ENCODE measurements at places on chromosomes 7 and 10.

- no peak overlapping the region for H3K27ac ChIP-seq
- no peak overlapping the region for H3K4me3 ChIP-seq
- H3K4me1 ChIP-seq: peaks cover 8% of the 10 kb centered on the region
- no peaks in the 10 kb centered on the region for H3K36me3 ChIP-seq
- H3K27me3 ChIP-seq: peaks cover 6% of the 10 kb centered on the region
Measured at GRCh38 chr10:47020471-47020870, 109.2 kb downstream of the PTPN20 start.

- H3K27me3 ChIP-seq: peaks cover 2% of the 10 kb centered on the region
- H3K4me1 ChIP-seq: no peaks in the 10 kb centered on the region
- no peak for DNase-seq
- no peak overlapping the region for H3K4me3 ChIP-seq
- H3K27ac ChIP-seq: no peak overlapping the region
- H3K36me3 ChIP-seq: no peaks in the 10 kb centered on the region
Measured at GRCh38 chr10:24437302-24437701, 228.4 kb downstream of the KIAA1217 start.

GRCh38 chr10:63236113-63236935 is 103.2 kb downstream of the NRBF2 start:
- no peaks in the 10 kb centered on the region for H3K27me3 ChIP-seq
- H3K4me3 ChIP-seq: no peak overlapping the region
- H3K27ac ChIP-seq: no peak overlapping the region

GRCh38 chr7:23205909-23206767 is 24.3 kb downstream of the NUP42 start:
- H3K27ac ChIP-seq: no peak overlapping the region
- H3K4me1 ChIP-seq: peaks cover 3% of the 10 kb centered on the region
- no peak overlapping the region for H3K4me3 ChIP-seq
- H3K27me3 ChIP-seq: peaks cover 5% of the 10 kb centered on the region
- H3K36me3 ChIP-seq: peaks cover 9% of the 10 kb centered on the region
- no peak for DNase-seq

DNA sequence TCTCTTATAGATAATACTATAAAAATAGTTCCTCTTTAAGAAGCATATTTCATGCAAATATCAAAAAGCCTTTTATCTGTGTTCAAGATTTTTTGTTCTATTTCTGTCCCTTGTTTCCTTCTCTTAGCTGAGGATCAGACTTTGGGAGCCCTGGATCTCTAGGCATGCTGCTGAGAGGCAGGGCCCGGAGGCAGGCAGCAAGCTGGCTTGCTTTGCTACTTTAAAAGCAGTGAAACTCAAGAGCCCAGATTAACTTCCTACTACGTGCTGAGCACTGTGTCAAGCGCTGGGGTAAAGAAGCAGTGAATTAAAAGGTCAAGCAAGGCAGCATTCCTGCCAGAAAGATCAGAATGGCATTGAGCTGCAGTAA is 31.0 kb upstream of the ARID5B start:
- no peak for DNase-seq
- peaks cover 3% of the 10 kb centered on the region for H3K4me1 ChIP-seq
- no peaks in the 10 kb centered on the region for H3K27me3 ChIP-seq
- H3K36me3 ChIP-seq: no peaks in the 10 kb centered on the region
- no peak overlapping the region for H3K27ac ChIP-seq
- no peak overlapping the region for H3K4me3 ChIP-seq

- no peak for DNase-seq
- H3K4me1 ChIP-seq: no peaks in the 10 kb centered on the region
- no peaks in the 10 kb centered on the region for H3K36me3 ChIP-seq
- H3K27ac ChIP-seq: no peak overlapping the region
Measured at GRCh38 chr7:81420526-81421226, 349.2 kb downstream of the HGF start.

GRCh38 chr10:131947631-131948347 is 33.9 kb downstream of the BNIP3 start:
- no peak overlapping the region for H3K27ac ChIP-seq
- DNase-seq: no peak
- no peaks in the 10 kb centered on the region for H3K27me3 ChIP-seq
- no peaks in the 10 kb centered on the region for H3K4me1 ChIP-seq

- no peak overlapping the region for H3K27ac ChIP-seq
- no peaks in the 10 kb centered on the region for H3K4me1 ChIP-seq
- no peak for DNase-seq
- peaks cover 9% of the 10 kb centered on the region for H3K27me3 ChIP-seq
Measured at GRCh38 chr10:63901228-63901627, 380.0 kb downstream of the REEP3 start.

GRCh38 chr7:158985583-158985982 is 129.2 kb downstream of the DYNC2I1 start:
- no peak overlapping the region for H3K27ac ChIP-seq
- H3K4me3 ChIP-seq: no peak overlapping the region
- H3K4me1 ChIP-seq: no peaks in the 10 kb centered on the region
- DNase-seq: no peak
- peaks cover 2% of the 10 kb centered on the region for H3K27me3 ChIP-seq

- H3K4me3 ChIP-seq: no peak overlapping the region
- no peaks in the 10 kb centered on the region for H3K36me3 ChIP-seq
- H3K27ac ChIP-seq: no peak overlapping the region
- H3K4me1 ChIP-seq: peaks cover 25% of the 10 kb centered on the region
Measured at GRCh38 chr10:112229096-112229495, 45.5 kb upstream of the GPAM start.

DNA sequence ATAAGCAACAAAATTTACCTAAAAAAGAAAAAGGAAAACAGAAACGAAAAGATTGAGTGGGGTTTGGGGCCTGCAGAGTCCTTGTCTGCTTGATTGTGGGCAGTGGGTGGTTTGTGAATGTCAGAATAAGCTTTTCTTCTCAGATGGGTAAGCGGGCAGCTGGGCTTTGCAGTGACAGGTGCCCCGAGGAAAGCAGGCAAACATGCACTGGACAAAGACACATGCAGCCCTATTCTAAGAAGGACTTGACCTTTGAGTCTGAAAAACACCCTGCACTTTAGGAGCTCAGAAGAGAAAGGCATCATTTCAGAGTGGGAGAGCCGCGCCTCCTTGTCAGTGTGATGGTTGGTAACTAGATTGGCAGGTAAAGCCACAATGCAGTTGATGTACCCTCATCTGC is 562.7 kb downstream of the PTPRN2 start:
- no peaks in the 10 kb centered on the region for H3K4me1 ChIP-seq
- H3K4me3 ChIP-seq: no peak overlapping the region
- H3K36me3 ChIP-seq: no peaks in the 10 kb centered on the region
- peaks cover 2% of the 10 kb centered on the region for H3K27me3 ChIP-seq
- H3K27ac ChIP-seq: no peak overlapping the region
- no peak for DNase-seq

DNA sequence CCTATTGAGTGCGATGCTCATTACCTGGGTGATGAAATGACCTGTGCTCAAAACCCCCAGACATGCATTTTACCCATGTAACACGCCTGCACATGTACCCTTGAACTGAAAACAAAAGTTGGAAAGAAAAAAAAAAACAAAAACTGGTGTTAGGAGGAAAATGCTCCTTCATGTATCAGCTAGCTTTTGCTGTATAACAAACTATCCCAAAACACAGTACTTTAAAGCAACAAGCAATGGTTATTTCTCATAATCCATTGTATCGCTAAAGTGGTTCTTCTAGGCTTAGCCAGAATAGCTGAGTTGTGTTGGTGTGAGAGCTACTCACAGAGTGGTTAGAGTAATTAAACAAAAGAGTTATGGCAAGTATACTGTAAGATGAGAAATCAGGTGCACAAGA is 12.2 kb upstream of the GALNT11 start:
- H3K4me3 ChIP-seq: no peak overlapping the region
- no peak for DNase-seq
- no peak overlapping the region for H3K27ac ChIP-seq
- H3K27me3 ChIP-seq: peaks cover 3% of the 10 kb centered on the region

DNA sequence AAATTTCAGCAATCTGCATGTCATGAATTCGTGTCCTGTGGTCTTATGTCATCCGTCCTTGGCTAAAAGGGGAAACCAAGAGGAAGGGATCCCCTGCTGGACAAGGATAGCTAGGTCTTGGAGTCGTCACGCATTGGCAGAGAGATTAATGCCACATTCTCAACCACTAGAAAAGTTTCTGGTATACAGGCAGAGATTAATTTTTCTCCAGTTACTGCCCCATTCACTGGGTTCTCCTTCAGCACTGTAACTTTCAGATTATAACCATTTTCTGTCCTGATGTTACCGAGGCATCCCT is 1060.6 kb upstream of the AUTS2 start:
- DNase-seq: no peak
- no peak overlapping the region for H3K4me3 ChIP-seq

- no peak for DNase-seq
- peaks cover 15% of the 10 kb centered on the region for H3K4me1 ChIP-seq
- H3K4me3 ChIP-seq: no peak overlapping the region
Measured at GRCh38 chr10:1942478-1942877, 205.2 kb upstream of the ADARB2 start.

DNA sequence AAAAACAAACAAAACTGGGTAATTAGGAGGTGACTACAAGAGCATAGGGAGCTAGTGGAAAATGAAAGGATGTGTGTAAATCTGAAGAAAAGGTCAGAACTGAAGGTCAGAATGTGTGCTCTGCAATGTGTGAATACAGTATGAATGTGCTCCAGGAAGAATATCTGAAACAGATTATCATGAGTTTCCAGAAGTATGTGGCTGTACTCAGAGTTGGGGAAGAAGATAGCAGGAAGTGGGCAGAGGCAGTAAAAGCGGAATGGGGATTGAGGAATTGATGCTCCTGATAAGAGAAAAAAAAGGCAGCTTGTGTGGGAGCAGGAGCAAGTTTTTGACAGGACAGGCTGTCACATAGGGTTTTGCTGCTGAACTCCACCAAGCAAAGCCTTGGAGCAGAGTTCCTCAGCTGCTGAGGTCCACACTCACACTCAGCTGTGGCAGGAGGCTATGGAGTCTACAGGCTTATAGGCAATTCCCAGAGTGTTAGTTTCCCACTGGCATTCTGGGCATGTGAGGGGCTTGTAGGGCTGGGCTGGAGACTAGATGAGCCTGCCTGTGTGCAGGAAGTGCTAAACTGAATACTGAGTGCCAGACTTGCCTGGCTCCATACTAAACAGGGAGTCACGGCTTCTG is 22.9 kb downstream of the H2AZ2 start:
- H3K27me3 ChIP-seq: no peaks in the 10 kb centered on the region
- H3K4me3 ChIP-seq: no peak overlapping the region
- peaks cover 13% of the 10 kb centered on the region for H3K36me3 ChIP-seq
- DNase-seq: no peak
- peak overlapping the region; percentile 32 for H3K27ac ChIP-seq

GRCh38 chr10:100934084-100934659 is 21.4 kb downstream of the SLF2 start:
- H3K27ac ChIP-seq: no peak overlapping the region
- peaks cover 16% of the 10 kb centered on the region for H3K36me3 ChIP-seq
- DNase-seq: no peak
- H3K4me3 ChIP-seq: no peak overlapping the region
- no peaks in the 10 kb centered on the region for H3K27me3 ChIP-seq
- H3K4me1 ChIP-seq: no peaks in the 10 kb centered on the region

DNA sequence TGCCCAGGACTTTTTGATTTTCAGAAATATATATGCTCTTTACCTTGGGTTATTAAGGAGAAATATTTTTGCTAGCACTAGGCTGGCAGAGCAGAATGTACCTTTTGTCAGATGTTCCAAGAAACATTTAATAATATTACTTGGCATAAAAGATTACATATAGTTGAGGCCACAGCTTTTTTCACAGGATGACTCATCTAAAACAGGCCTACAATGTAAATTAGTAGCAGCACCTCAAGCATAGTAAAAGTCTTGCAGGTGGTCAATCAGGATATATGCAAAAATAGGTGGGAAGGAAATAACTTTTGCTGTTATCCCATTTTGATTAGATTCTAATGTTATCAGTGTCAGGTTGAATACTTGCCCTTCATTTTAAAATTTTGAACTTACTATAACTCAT is 14.9 kb upstream of the ITGB1 start:
- H3K27me3 ChIP-seq: no peaks in the 10 kb centered on the region
- H3K4me1 ChIP-seq: peaks cover 29% of the 10 kb centered on the region
- H3K27ac ChIP-seq: peak overlapping the region; percentile 95
- DNase-seq: no peak
- no peaks in the 10 kb centered on the region for H3K36me3 ChIP-seq

- no peak overlapping the region for H3K4me3 ChIP-seq
- no peak for DNase-seq
- no peak overlapping the region for H3K27ac ChIP-seq
- H3K4me1 ChIP-seq: peaks cover 6% of the 10 kb centered on the region
Measured at GRCh38 chr7:36928718-36929117, 204.4 kb upstream of the AOAH start.

DNA sequence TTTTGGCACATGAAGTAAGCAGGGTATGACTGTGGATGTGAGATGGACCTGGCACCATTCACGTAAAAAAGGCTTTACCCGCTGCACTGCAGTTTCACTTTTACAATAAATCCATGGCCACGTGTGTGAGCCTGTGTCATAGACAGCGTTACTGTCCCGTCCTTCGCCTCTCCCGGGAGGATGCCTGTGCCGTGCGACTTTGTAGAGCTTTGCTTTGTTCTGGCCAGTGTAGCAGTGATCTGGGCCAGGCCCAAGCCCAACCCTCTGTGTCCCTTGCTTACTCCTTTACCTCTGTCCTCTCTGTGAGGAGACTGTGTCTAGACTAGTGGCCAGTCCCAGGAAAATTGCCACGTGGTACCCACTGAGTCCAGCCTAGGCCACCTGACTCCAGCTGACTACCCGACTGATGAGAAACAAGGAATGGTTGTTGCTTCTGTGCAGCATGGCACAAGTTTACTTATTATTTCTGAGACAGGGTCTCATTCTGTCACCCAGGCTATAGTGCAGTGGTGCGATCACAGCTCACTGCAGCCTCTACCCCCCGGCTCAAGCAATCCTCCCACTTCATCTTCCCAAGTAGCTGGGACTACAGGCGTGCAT is 48.1 kb downstream of the JAKMIP3 start:
- no peak for DNase-seq
- no peak overlapping the region for H3K4me3 ChIP-seq
- peaks cover 2% of the 10 kb centered on the region for H3K27me3 ChIP-seq
- H3K36me3 ChIP-seq: no peaks in the 10 kb centered on the region
- no peak overlapping the region for H3K27ac ChIP-seq

DNA sequence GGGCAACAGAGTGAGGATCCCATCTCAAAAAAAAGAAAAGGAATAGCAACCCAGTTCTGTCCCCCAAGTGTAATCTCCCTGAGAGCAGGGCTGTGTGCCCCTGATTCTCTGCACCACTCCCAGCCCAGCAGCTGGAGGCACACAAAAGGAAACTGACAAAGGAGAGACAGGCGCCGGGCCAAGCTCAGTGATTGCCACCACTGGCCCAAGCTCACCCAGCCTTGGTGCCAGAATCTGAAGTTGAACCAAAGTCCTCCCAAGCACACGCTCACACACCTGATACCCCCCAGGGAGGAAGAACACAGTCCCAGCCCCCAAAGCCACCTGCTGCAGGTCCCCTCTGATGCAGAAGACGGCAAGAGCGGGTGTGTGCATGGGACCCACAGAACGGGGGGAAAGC is 50.3 kb downstream of the TNRC18 start:
- no peak overlapping the region for H3K4me3 ChIP-seq
- peaks cover 3% of the 10 kb centered on the region for H3K4me1 ChIP-seq
- no peaks in the 10 kb centered on the region for H3K27me3 ChIP-seq
- H3K27ac ChIP-seq: no peak overlapping the region
- peaks cover 20% of the 10 kb centered on the region for H3K36me3 ChIP-seq

- no peak overlapping the region for H3K27ac ChIP-seq
- H3K36me3 ChIP-seq: no peaks in the 10 kb centered on the region
- DNase-seq: no peak
- H3K4me3 ChIP-seq: no peak overlapping the region
- peaks cover 2% of the 10 kb centered on the region for H3K4me1 ChIP-seq
- peaks cover 10% of the 10 kb centered on the region for H3K27me3 ChIP-seq
Measured at GRCh38 chr7:22346383-22347107, 10.4 kb downstream of the RAPGEF5 start.

- no peak overlapping the region for H3K4me3 ChIP-seq
- H3K4me1 ChIP-seq: peaks cover 4% of the 10 kb centered on the region
- H3K27me3 ChIP-seq: peaks cover 17% of the 10 kb centered on the region
- DNase-seq: no peak
- no peak overlapping the region for H3K27ac ChIP-seq
Measured at GRCh38 chr10:100103581-100103980, 21.9 kb upstream of the CPN1 start.

Data from memory B cell (primary cell).